ENCODE measurements at places on chromosomes 7 and 10.

GRCh38 chr7:44959433-44959951 is 19.3 kb downstream of the MYO1G start:
- DNase-seq: no peak

GRCh38 chr10:33129141-33129995 is 171.3 kb upstream of the ITGB1 start:
- no peak for DNase-seq

GRCh38 chr7:142862351-142862750 is 7.5 kb downstream of the EPHB6 start:
- DNase-seq: no peak

DNA sequence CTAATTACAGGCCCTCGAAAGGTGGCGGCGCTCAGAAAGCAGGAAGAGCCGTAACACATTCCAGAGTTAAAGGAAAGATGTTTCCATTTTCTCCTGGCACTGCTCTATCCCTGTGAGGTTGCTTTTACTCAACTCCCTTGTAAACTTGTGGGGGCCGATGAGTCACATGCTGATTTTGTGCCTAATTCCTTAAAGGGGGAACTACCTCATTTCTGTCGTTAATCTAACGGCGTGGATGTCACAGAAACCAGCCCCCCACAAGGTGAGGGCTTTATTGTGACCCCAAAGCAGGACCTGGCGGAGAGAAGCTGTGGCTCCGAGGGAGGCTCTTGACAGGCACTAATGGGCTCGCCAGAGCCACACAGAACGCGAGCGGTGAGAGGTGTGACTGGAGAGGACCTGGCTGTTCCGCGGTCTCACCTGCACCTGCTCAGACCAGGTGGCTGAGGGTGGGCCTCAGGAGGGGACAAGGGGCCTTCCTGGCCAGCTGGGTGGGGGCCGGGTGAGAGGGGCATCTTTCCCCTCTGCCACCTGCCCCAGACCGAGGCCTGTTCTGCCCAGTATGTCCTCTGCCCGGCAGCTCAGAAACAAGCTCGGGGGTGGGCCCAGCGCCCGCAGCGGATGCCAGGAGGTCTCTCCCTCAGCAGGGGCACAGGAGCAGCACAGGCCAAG is 50.9 kb downstream of the CALML3 start:
- no peak for DNase-seq

GRCh38 chr7:21125297-21125696 is 302.6 kb upstream of the SP4 start:
- no peak for DNase-seq

- no peak for DNase-seq
Measured at GRCh38 chr10:129210876-129211275, 256.2 kb upstream of the MGMT start.

DNA sequence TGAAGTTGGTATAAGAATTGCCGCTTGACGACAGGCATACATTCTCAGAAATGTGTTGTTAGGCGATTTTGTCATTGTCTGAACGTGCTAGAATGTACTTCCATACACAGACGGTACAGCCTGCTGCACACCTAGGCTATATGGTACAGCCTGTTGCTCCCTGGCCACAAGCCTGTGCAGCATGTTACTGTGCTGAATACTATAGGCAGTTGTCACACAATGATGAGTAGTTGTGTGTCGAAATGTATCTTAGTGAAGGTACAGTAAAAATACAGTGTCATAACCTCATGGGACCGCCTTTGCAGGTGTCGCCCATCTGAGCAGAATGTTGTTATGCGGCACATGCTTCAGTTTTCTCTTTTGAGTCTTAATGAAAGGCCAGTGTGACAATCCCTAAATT is 66.5 kb downstream of the SHH start:
- no peak for DNase-seq

DNA sequence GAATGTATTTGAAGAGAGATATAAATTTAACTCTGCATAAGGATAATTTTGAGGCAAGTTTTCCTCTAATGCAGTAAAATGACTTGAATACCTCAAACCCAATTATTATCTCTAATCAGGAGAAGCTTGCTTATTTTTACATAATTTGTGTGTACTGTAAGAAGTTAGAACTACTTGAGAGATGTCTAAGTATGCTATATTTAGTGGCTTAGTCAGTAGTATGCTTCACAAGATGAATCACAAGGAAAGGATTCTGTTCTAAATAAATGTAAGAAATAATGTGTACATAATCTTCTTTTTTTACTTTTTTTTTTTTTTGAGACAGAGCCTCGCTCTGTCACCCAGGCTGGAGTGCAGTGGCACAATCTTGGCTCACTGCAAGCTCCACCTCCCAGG is 13.7 kb downstream of the PHTF2 start:
- no peak for DNase-seq

- DNase-seq: no peak
Measured at GRCh38 chr7:32525839-32526238, 30.6 kb downstream of the AVL9 start.

DNA sequence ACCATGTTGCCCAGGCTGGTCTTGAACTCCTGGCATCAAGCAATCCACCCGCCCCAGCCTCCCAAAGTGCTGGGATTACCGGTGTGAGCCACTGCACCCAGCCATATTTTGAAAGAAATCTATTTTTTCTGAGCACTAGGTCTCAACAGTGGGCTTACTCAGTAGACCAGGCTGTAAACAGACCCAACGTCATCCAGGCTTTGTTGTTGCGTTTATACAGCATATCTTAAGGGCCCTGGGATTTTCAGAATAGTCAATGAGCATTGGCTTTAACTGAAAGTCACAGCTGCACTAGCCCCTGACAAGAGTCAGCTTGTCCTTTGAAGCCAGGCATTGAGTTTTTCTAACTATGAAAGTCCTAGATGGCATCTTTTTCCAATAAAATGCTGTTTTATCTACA is 49.8 kb downstream of the STK17A start:
- DNase-seq: no peak

DNA sequence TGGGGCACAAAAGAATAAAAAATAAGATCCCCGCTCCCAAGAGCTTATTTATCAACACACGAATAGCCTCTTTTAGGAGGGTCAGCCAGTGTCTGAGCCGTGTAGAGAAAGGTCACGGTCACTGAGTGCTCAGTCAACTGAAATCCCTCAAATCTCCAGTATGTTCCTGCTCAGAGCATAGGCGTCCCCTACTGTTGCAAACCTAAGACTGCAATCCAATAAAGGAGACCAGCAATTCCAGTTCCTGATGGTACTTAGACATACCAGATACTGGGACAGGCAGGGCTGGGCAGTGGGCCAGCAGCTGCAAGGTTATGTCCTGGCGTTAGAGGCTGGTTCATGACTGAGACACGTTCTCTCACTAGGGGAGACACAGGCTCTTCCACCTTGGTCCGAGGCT is 93.6 kb downstream of the CACNB2 start:
- no peak for DNase-seq

DNA sequence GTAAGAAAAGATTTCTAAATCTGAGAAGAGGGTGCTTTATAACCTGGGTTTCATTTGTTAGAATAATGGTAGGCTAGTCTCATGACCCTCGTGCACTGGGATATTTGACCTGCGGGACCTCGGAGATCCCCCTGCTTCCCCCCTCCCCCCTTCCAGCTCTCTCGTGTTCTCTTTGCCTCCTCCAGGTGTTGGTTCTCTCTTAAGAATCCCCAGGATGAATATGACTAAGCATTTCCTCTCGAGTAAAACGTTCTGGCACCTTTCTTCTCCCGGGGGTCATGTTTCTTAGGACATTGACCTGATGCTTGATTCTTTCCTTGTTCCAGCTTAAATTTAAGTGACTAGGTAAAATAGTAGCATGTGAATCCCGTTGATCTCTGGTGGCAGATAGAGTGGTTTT is 71.2 kb downstream of the SHH start:
- DNase-seq: no peak

- DNase-seq: no peak
Measured at GRCh38 chr10:75211007-75211691, 553 bp downstream of the VDAC2 start.

DNA sequence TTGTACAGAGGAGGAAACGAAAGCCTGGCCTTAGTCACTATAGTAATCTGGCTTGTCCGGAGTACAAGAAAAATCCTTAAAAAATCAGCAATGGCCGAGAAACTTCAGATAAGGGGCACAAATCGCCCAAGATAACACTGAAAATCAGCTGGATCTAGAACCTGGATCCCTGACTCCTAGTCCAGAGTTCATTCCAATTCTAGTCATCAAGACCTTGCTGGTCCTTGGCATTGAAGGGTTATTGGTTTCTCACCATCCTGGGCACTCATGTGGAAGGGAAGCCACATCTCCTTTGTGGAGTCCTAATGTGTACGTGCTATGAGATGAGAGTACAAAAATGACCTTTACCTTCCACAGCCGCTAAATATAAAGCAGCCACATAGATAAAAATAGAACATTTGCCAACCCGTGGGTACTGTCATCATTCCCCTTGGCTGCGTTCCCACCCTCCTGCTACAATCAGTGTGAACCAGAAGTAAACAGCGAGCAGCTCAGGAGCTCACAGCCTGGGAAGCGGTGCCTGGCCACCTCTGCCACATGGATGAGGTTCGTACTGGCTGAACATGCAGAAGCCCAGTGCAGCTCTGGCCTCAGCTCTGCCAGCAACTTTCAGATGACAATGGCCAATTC is 116.0 kb upstream of the PDLIM1 start:
- DNase-seq: no peak

GRCh38 chr7:80216996-80217842 is 82.6 kb downstream of the GNAI1 start:
- no peak for DNase-seq

DNA sequence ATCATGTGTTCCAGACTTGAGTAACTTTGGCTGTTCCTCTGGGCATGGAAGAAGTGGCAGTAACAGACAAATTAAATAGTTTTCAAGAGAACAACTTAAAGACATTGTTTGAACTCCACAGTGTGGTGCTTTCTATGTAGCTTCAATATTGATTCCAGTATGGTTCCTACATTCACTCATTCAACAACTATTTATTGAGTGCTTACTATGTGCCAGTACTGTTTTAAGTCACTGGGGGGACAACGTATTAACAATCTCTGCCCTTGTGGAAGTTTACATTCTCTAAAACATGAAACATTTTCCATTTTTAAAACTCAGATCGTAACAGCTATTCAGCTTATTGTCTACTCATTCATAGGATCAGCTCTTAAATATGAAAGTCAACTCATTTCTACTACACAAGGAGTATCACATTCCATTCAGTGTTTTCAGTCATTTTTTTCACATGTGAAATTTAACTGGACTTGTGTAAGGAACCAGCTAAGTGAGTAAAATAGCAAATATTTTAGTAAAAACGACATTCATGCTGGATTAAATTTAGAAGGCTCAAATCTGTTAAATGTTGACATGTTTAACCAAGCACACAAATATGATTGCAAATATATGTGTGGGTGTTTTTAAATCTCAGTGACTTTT is 13.6 kb upstream of the CUBN start:
- no peak for DNase-seq

DNA sequence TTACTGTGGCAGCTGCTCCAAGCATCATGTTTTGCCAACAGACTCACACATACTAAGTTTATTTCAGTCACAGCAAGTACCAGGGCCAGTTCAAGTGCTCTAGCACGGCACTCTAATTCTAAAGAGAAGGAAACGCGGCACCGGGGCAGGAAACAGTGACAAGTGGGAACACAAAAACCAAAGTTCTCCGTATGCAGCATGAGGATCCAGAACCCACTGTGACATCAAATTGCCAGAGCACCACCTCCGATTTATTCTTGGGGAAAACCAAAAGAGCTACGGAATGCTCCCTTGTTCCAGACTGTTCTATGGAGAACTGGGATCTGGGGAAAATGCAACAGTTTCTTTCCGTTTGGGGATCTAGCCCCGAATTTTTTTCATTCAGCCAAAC is 448 bp upstream of the PTER start:
- no peak for DNase-seq

Data from NCI-H1417 treated with DMSO at 0.1 percent for 48 hours (cell line).